ENCODE measurements at places on chromosomes 13 and 19. TPM values are rescaled to one million over a fixed set of nuclear protein-coding genes. Genes with fewer than 3 reads are reported as not detected.

DNAAF3 gene
- 1.5 TPM for total RNA-seq

EFNB2 gene
- total RNA-seq: 16.4 TPM

- DNase-seq: no peak
Observed at GRCh38 chr19:4088975-4089374, 22.3 kb upstream of the ZBTB7A start.

- no peak for DNase-seq
Observed at GRCh38 chr19:10378124-10378523, 2.2 kb downstream of the TYK2 start.
